ENCODE measurements at places on chromosomes 7 and 10. TPM values are rescaled to one million over a fixed set of nuclear protein-coding genes. Genes with fewer than 3 reads are reported as not detected.
A peak's percentile ranks its signal among the peaks of the same experiment; 100 is the strongest.

DNA sequence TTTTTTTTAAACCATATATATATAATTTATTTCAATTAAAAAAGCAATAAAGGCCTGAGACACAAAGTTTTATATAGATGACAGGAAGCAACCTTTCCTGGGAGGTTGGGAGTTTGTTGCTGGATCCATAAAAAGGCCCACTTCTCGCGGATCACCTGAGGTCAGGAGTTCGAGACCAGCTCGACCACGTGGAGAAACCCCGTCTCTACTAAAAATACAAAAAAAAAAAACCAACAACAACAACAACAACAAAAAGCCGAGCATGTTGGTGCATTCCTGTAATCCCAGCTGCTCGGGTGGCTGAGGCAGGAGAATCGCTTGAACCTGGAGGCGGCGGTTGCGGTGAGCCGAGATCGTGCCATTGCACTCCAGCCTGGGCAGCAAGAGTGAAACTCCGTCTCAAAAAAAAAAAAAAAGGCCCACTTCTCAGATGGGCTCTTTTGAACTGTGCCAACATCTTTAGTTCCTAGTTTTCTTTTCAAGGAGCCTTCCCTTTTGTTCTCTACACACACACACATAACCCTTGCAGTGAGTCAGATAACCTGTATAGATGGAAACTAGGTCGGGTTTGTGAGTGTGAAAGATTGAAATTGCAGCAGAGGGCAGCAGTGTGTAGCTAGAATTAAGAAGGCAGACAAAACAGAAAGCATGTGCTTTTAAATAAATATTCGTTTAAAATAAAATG is 1.2 kb upstream of the SMNDC1 start:
- H3K27ac ChIP-seq = peak overlapping the region; percentile 95
- H3K4me3 ChIP-seq = no peak overlapping the region
- peak; percentile 79 for DNase-seq
- H3K36me3 ChIP-seq = peaks cover under 1% of the 10 kb centered on the region
- no peaks in the 10 kb centered on the region for H3K27me3 ChIP-seq

DNA sequence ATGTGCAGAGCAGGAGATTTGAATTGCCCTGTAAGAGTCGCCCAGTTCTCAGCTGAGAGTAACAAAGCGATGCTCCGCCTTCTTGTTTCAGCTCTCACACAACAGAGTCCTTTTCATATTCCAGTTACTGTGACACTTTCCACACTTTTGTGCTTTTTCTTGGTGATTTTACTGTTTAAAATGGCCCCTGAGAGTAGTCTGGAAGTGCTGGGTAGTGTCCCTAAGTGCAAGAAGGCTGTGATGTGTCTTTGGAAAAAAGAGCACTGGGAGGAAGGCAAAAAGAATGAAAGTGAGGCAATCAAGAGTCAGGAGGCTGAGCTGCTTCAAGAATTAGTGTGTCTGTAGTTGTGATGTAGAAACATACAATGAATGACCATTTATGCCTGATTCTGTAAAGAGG is 201.2 kb upstream of the SEMA3E start:
- no peaks in the 10 kb centered on the region for H3K27me3 ChIP-seq
- no peaks in the 10 kb centered on the region for H3K36me3 ChIP-seq
- H3K27ac ChIP-seq = no peak overlapping the region
- no peaks in the 10 kb centered on the region for H3K4me1 ChIP-seq
- no peak overlapping the region for H3K4me3 ChIP-seq
- DNase-seq = no peak

- no peaks in the 10 kb centered on the region for H3K4me1 ChIP-seq
- no peak for DNase-seq
- no peak overlapping the region for H3K27ac ChIP-seq
- no peak overlapping the region for H3K4me3 ChIP-seq
Observed at GRCh38 chr7:7978860-7979259, 10.3 kb downstream of the GLCCI1 start.

- no peaks in the 10 kb centered on the region for H3K27me3 ChIP-seq
- no peak overlapping the region for H3K27ac ChIP-seq
- no peaks in the 10 kb centered on the region for H3K36me3 ChIP-seq
- no peak for DNase-seq
- no peak overlapping the region for H3K4me3 ChIP-seq
Observed at GRCh38 chr10:103850572-103850895, 4.8 kb downstream of the SH3PXD2A start.

DNA sequence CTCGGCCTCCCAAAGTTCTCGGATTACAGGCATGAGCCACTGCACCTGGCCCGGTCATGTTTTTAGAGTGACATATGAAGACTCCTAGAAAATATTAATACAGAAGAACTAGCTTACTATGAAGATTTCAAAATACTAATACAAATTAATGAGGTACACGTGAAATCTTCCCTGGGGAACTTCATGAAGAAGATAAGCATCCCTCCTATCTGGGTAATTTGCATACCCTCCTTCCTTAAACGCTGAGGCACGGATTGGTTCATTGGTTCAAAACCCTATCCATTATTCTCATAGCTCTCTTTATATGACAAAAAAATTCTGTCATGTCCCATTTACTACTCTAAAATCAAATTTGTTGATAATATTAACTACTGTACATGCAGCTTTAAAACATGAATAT is 224.8 kb upstream of the KLF14 start:
- H3K27me3 ChIP-seq = no peaks in the 10 kb centered on the region
- H3K36me3 ChIP-seq = no peaks in the 10 kb centered on the region
- no peak for DNase-seq

The AKR1E2 gene
- total RNA-seq = 0.26 TPM

DNA sequence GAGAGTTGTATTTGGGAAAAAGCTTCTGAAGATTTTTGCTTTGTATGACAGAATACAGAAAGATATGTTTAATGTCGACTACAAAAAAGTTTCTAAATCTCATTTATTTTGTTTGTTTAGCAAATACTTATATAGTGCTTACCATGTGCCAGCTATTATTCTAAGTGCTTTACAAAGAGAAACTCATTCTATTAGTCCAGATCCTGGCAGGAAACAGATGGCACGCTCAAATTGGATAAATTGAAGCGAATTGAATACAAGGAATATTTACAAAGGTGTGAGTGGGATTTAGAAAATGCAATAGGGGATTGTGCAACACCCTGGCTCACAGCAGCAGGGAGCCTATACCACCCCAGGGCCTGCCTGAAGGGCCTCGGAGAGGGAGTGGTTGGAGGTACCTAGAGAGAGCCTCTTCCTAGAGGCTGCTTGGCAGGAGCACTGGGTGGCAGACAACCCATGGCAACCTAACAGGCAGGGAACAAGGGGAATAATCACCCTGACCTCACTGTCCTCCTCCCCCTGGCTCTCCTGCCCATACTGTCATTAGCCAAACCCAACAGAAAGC is 27.6 kb upstream of the FAM204A start:
- no peak overlapping the region for H3K27ac ChIP-seq
- H3K4me3 ChIP-seq = no peak overlapping the region
- DNase-seq = no peak
- H3K27me3 ChIP-seq = no peaks in the 10 kb centered on the region

The PPIA gene
- 352 TPM for total RNA-seq

The CCL24 gene
- total RNA-seq = not detected

The CABCOCO1 gene
- not detected for total RNA-seq

DNA sequence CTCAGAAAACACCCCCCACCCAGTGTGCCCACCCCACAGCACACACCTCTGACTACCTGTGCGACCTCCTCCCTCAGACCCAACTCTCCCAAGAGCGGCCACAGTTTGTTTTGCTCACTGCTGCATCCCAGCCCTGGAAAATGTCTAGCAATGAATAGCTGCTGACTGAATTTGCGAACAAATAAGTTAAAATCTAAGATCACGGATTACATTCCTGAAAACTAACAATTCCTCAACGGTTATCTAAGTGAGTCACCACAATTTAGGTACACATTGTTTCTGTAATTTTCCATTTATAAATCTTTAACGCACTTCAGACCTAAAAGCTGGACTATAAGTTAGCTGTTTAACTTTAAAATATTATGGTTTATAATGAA is 235.2 kb downstream of the ZMYND11 start:
- DNase-seq = no peak
- H3K36me3 ChIP-seq = peaks cover 11% of the 10 kb centered on the region
- H3K4me3 ChIP-seq = no peak overlapping the region
- no peaks in the 10 kb centered on the region for H3K27me3 ChIP-seq
